Activated T-helper 17 cell treated with anti-CD3 and anti-CD28 coated beads, Interleukin-2, amount 50 U/mL, for 72 hours (primary cell): ENCODE measurements at places on chromosomes 4 and X. TPM values are rescaled to one million over a fixed set of nuclear protein-coding genes. Genes with fewer than 3 reads are reported as not detected.

GRCh38 chrX:99603091-99603814, 806.8 kb downstream of the PCDH19 start:
- no peak for ATAC-seq

The AMTN gene
- total RNA-seq: not detected

- no peak for ATAC-seq
These were observed 13.9 kb upstream of the KLF3 start for GRCh38 chr4:38650133-38650532.

DNA sequence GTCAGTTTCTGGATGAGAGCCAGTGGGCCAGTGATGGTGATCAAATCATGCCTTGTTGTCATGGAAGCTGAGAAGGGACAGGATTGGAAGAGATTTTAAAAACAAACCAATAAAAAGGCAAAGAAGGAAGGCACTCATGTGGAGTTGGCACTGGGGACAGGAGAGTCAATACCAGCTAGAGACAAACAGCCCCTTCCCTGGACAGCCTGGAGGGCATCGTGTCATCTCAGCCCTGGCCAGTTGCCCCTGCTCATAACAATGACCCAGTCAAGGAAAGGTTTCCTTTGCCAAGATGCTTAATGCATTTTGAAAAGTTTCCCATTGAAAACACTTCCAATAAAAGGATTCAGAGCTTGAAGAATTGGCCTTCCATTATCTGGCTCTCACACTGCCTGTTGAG, 55.5 kb downstream of the SCML1 start:
- no peak for ATAC-seq

DNA sequence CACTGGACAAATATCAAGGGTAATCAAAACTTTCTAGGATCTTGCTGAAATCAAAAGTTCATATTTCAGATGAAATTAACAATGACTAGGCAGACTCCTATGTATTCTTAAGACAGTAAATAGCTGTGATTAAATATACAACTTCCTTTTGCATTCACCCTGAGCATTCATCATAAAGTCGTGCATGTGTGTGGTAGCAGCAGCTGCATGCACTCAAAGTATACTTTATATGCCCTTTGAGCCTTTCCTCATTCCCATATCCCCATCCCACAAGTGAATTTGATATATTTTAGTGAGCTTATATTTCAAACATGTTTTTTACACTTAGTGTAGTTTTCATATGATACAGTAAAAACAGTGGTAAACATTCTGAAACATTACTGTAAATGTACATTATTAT, 959.0 kb downstream of the C4orf33 start:
- no peak for ATAC-seq
